Vein endothelial cell (primary cell): ENCODE measurements at places on chromosomes 12 and 14. TPM values are rescaled to one million over a fixed set of nuclear protein-coding genes. Genes with fewer than 3 reads are reported as not detected.

The RABGGTA gene
- total RNA-seq: 35.1 and 45.1 TPM in 2 replicates

The KCNC2 gene
- total RNA-seq: not detected in 2 replicates

The CCDC198 gene
- total RNA-seq: not detected in 2 replicates

The SLC10A1 gene
- total RNA-seq: not detected in 2 replicates

The TROAP gene
- total RNA-seq: 7.8 and 16.5 TPM in 2 replicates

The GPR162 gene
- total RNA-seq: 3.4 and 6.5 TPM in 2 replicates

The DACT1 gene
- total RNA-seq: 0.65 and 1.1 TPM in 2 replicates

The PPM1A gene
- 19.6 and 26.8 TPM in 2 replicates for total RNA-seq

The SIX1 gene
- total RNA-seq: 0.33 and 0.48 TPM in 2 replicates

The RNASE3 gene
- total RNA-seq: not detected in 2 replicates

The KCNH5 gene
- not detected in 2 replicates for total RNA-seq

The AQP2 gene
- total RNA-seq: not detected in 2 replicates

The MARK3 gene
- 76.8 and 99.4 TPM in 2 replicates for total RNA-seq

The PRB2 gene
- not detected in 2 replicates for total RNA-seq

The DEGS2 gene
- under 0.01 and 0.10 TPM in 2 replicates for total RNA-seq

The PLBD1 gene
- total RNA-seq: 0.10 TPM in 1 of 2 replicates, not detected in the other

The SMOC1 gene
- 2.2 and 3.3 TPM in 2 replicates for total RNA-seq

The CKAP4 gene
- 148 and 167 TPM in 2 replicates for total RNA-seq

The SLC38A4 gene
- 0.19 and 0.33 TPM in 2 replicates for total RNA-seq

The CCDC60 gene
- not detected in 2 replicates for total RNA-seq

The NTN4 gene
- 288 and 387 TPM in 2 replicates for total RNA-seq

The MORN3 gene
- total RNA-seq: 0.65 and 0.67 TPM in 2 replicates

The GLIPR1L1 gene
- not detected in 2 replicates for total RNA-seq

The ACVRL1 gene
- total RNA-seq: 417 and 629 TPM in 2 replicates

The RD3L gene
- total RNA-seq: not detected in 2 replicates

The HCAR2 gene
- total RNA-seq: not detected in 2 replicates
